Spinal cord (tissue), 10 donors: ENCODE measurements at places on chromosomes 2 and 18.

GRCh38 chr2:20509770-20510490, 63.1 kb downstream of the RHOB start:
- H3K36me3 ChIP-seq = no peaks in the 10 kb centered on the region

GRCh38 chr2:223477318-223477717, 124.8 kb downstream of the SCG2 start:
- H3K27me3 ChIP-seq = no peaks in the 10 kb centered on the region
- H3K36me3 ChIP-seq = no peaks in the 10 kb centered on the region
- no peak for DNase-seq
- H3K4me3 ChIP-seq = no peak overlapping the region

DNA sequence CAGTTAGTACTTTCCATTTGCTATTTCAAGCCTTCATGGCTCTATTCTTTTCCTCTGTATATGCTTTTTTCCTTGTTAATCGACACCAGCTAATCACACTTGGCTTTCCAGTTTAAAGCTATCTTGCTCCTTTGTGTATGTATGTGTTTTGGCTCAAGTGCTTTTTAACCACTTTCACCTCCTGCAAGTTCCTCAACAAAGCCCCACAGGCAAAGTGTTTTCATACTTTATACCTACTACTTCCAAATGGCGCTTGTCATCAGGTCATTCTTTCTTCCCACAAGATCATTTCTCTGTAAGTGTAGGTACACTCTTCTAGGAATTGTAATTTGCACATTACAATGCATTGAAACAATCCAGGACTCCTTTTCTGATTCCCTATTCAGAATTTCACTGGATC, 64.0 kb upstream of the FIGN start:
- no peaks in the 10 kb centered on the region for H3K27me3 ChIP-seq
- H3K4me1 ChIP-seq = peaks cover 4% of the 10 kb centered on the region
- no peak for DNase-seq
- peak overlapping the region; percentile 84 for H3K27ac ChIP-seq
- H3K36me3 ChIP-seq = no peaks in the 10 kb centered on the region

GRCh38 chr2:137500599-137500998, 463.7 kb upstream of the HNMT start:
- H3K4me3 ChIP-seq = no peak overlapping the region
- no peaks in the 10 kb centered on the region for H3K36me3 ChIP-seq
- H3K4me1 ChIP-seq = no peaks in the 10 kb centered on the region

DNA sequence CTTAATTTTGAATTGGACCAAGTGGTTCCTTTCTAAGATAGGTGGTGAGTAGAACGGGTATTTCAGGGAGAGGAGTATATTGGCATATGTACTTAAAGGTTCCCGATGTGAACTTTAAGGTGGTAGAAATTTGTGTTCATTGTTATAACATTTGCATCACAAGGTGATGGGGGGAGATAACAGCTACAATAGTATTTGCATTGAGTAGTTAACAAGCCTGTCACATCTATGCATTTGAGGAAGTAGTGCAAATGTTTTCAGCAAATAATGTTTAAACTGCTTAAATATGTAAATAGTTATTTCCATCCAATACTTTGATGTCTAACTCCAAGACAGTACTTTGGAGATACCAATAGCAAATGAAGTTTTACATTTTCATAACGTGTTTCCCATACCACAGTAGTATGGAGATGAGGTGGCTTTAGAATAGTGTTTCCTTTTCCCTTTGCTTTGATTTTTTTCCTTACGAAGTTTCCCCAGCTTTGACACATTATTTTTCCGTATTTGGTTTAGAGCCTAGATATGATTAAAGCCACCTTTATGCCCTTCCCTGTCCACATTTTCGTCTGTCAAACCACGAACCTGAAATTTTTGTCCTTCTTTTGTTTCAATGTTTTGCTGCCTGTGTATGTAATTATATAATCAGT, 46.6 kb downstream of the VAPA start:
- H3K27me3 ChIP-seq = no peaks in the 10 kb centered on the region
- H3K4me3 ChIP-seq = no peak overlapping the region
- no peak for DNase-seq

DNA sequence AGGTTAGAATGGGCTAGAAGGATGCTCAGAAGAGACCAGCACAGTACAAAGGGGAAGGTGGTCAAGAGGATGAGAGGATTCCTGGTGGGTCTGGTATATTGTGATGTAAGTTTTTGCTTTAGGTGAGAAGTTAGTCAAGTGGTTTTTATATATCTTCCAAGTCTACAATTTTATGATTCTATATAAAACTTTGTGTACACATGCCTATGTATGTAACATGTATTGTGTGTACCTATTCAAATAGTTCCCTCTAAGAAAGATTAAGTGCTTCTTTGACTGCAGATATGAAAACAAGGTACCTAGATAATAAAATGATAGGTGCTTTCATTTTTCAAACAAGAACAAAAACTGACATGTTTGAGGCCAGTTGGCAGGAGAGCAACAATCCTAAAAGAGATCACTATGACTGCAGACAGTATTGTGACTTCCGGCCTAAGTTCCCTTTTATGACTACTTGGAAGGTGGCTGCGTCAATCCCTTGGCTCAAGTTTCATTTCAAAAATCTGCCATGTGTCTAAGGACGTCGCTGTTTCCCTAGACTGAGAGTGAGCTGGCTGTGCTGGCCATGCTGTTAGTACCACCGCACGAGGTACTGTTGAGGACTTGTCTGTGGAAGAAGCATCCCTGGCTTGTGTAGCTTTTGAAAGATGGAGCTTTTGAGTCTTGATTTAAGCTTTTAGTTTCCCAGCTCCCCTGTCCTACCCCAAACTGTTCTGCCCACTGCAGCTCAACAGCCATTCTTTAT, 123.1 kb downstream of the PRPF40A start:
- H3K27ac ChIP-seq = peak overlapping the region; percentile 33
- no peak for DNase-seq
- H3K27me3 ChIP-seq = no peaks in the 10 kb centered on the region
- no peak overlapping the region for H3K4me3 ChIP-seq

DNA sequence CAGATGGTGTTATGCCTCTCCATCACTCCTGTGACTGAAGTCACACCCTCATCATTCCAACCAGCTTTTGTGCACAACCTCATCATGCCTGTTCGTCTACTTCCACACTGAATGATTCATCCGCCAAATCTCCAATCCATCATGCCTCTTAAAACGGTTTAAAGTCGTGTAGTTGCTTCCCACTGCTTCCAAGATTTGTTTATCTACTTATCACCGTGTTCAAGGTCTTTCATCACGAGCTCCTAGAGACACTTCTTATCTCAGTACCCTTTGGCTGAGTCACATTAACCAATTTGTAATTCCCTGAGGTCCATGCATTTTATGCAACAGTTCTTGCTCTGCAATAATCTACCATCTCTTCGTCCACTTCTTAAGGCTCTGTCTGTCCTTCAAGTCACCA, 592.3 kb upstream of the ID2 start:
- no peak overlapping the region for H3K4me3 ChIP-seq
- no peak overlapping the region for H3K27ac ChIP-seq
- no peaks in the 10 kb centered on the region for H3K36me3 ChIP-seq
- no peak for DNase-seq
- H3K27me3 ChIP-seq = no peaks in the 10 kb centered on the region
- H3K4me1 ChIP-seq = no peaks in the 10 kb centered on the region

GRCh38 chr18:70732188-70732587, 443.3 kb downstream of the SOCS6 start:
- H3K27ac ChIP-seq = no peak overlapping the region
- H3K27me3 ChIP-seq = no peaks in the 10 kb centered on the region
- no peaks in the 10 kb centered on the region for H3K4me1 ChIP-seq
- no peak for DNase-seq
- H3K4me3 ChIP-seq = no peak overlapping the region

DNA sequence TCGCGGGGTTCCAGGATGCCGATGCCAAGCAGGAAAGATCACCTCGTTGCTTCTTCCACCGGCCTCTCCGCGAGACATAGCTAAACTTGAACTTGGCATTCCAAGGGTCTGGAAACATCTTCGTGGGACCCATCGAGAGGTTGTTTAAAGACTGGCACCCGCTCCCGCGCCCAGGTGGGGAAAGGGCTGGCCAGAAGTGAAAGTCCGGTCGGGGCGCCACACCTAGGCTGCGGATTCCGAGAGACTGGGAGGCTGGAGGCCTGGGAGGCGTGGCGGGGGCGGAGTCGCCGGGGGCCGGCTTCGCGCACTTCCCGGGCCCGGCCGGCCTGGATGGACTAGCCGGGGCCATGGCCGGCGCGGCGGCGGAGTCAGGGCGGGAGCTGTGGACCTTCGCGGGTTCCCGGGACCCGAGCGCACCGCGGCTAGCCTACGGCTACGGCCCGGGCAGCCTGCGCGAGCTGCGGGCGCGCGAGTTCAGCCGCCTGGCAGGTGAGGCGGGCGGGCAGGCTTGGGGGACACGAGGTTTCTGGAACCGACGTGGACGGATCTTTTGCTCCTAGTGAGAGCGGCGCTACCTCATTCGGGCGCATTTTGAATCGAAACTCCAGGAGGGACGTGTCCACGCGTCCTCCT, at the start of gene MOCOS:
Gene MOCOS, plus strand, starts transcription at position 305 of the 633 bp plus-strand sequence. Its CDS starts 43 bp downstream, at position 348.
- no peak within 1 kb of the TSS for H3K27ac ChIP-seq
- H3K27me3 ChIP-seq = peaks cover 42% of the 10 kb centered on the region
- H3K36me3 ChIP-seq = no peaks in the 10 kb centered on the region
- peaks cover 20% of the 10 kb centered on the region for H3K4me1 ChIP-seq
- peak within 1 kb of the TSS; percentile 71 for H3K4me3 ChIP-seq

DNA sequence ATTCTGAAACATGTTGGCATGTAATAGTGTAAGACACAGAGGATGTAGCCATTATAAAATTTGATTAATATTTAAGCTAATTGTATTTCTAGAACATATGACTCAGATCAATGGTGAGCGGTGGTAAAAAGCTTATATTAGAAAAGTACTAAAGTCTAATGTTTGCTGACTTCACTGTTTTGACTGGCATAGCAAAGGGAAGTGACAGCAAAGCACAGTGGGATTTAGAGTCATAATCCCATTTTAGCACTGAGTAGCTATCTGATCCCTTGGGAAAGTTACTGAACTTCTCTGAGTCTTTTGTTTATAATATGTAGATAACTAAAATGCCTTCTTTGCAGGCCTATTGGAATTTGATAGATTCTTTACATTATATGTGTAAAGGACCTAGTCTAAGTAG, 60.4 kb downstream of the KIAA1328 start:
- no peaks in the 10 kb centered on the region for H3K4me1 ChIP-seq
- H3K27ac ChIP-seq = no peak overlapping the region
- H3K36me3 ChIP-seq = no peaks in the 10 kb centered on the region
- H3K4me3 ChIP-seq = no peak overlapping the region

GRCh38 chr2:235536711-235537110, 42.9 kb downstream of the AGAP1 start:
- H3K4me1 ChIP-seq = peaks cover 38% of the 10 kb centered on the region
- H3K27ac ChIP-seq = no peak overlapping the region

DNA sequence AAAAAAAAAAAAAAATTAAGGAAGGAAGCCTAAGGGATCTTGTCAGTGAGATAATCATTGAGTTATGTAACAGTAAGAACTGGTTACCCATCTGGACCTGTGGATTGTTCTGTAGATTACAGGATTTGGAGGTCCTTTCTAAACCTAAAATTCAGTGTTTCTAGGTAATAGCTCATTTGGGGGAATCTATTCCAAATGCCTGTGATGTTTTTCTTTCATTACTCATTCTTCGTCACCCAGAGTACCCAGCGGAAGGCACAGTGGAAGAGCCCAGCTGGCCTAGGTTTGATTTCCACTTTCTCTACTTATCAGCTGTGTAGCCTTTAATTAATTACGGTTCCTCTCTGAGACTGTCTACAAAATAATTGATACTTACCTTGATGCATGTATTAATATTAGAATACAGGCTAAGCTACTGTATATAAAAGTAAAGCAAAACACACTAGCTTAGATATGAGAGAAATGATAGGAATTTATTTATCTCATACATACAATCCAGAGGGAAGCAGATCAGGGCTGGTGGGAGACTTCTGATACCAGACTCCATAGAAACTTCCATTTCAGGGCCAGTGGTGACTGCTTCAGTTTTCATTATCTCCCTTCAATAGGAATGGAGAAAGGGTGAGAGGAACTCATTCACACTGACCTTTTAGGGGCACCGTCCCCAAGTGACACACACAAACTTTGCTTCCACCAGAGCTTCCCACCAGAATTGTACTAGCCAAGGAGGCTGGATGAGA, 115.8 kb upstream of the NOSTRIN start:
- H3K4me1 ChIP-seq = peaks cover 3% of the 10 kb centered on the region
- no peaks in the 10 kb centered on the region for H3K36me3 ChIP-seq
- no peak overlapping the region for H3K27ac ChIP-seq
- no peaks in the 10 kb centered on the region for H3K27me3 ChIP-seq
- no peak for DNase-seq
- no peak overlapping the region for H3K4me3 ChIP-seq

DNA sequence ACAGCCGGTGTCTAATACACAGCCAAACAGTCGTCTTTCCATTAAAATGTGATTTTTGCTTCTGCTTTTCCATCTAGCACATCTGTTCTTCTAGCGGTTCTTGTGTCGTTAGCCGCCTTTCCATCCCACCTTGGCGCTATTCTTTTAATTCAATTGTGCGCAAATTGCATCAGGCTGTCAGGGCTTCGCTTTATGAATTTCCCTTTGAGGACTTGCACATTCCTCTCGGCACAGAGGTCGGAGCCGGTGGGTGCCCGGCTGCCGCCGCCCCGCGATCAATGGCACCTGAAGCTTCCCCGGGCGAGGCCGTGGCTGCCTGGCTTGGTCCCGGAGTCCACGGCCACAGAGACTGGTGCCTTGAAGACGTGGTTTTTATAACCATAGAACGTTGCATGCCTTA, 33.9 kb upstream of the TSPYL6 start:
- H3K27me3 ChIP-seq = no peaks in the 10 kb centered on the region
- H3K36me3 ChIP-seq = no peaks in the 10 kb centered on the region
- H3K27ac ChIP-seq = no peak overlapping the region
- H3K4me3 ChIP-seq = peak overlapping the region; percentile 17

DNA sequence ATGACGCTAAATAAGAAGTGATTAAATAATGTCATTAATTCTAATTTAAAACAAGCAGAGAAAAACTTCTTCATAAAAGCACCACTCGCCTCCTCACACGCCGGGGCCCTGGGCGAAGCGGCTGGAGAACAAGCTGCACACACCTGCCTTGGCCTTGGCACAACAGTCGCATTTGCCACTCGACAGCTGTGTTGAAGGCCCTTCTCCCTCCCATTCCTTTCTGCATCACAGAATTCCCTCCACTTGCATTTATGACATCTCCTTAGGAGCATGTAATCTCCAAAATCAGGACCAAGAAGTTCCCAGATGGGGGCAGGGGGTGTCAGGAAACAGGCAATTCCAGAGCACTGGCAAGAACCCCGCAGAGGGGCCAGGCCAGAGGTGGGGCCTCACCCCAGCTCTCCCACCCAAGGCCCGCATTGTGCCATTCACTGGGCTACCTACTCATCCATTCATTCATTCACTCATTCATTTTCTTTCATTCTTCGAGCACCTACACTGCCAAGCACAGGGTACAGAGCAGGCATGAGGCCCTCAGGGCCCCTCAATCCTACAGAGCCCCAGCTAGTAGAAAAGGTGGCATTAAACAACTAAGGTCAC, 6.4 kb downstream of the HDAC4 start:
- peaks cover 67% of the 10 kb centered on the region for H3K4me1 ChIP-seq
- no peak for DNase-seq
- H3K36me3 ChIP-seq = peaks cover 19% of the 10 kb centered on the region
